Stimulated activated CD4-positive, alpha-beta T cell treated with anti-CD3 and anti-CD28 coated beads, Interleukin-1b, Interleukin-23, amount 100 ng/mL, for 1 hour (primary cell): ENCODE measurements at places on chromosomes 2 and 18.

DNA sequence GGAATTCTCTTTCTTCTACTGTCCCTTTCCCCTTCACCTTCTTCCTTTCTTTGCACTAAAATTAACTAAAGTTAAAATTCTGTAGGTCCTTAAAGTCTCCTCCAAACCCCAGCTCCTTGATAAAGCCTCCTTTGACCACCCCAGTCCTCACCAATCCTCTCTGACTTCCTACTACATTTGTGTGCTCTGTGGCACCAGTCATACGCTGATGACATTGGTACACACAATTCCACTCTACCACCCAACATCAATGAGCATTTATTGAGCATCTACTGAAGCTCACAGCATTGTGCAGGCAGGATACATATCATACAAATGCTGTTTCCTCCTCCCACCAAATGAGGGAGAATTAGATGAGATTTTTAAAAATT, 4.5 kb upstream of the SP5 start:
- DNase-seq: no peak

GRCh38 chr2:86338778-86339295, 1.4 kb upstream of the REEP1 start:
- DNase-seq: no peak

DNA sequence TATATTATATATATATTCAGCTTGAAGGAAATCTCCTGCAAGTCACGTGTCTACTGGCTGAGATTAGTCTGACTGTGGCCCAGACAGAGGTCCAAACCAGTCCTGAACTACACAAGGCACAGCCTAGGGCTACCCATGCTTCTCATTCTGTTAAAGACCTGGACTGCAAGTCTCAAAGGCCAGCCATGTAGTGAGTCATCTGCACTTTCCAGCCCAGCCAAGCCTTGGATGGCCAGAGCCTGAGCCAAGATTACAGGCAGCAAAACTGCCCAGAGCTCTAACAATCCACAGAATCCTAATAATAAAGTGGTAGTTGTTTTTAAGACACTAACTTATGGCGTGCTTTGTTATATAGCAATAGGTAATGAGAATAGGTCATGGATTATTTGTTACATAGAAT, 259.6 kb downstream of the SS18 start:
- no peak for DNase-seq

GRCh38 chr18:31070206-31070605, 27.7 kb upstream of the DSC3 start:
- DNase-seq: no peak

GRCh38 chr2:217880891-217881290, 121.9 kb downstream of the TNS1 start:
- DNase-seq: no peak

DNA sequence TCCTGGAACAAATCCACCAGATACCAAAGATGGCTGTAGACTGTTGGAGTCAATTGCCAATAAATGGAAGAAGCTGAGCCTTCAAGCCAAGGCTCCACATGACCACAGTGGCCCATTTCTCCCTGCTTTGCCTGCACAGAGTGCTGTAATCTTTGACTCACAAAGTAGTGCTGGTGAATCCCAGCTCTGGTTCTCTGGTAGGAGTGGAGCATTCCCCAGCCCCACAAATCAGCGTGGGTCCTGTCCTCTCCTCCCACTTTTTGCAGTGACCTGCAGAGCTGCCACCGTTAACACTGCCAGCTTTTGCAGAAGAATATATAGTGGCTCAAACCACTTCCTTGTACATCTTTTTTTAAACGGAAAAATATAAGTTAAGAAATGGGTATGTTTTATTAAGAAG, 93.9 kb downstream of the MGAT5 start:
- no peak for DNase-seq

GRCh38 chr2:65453916-65454315, 21.5 kb upstream of the SPRED2 start:
- no peak for DNase-seq

DNA sequence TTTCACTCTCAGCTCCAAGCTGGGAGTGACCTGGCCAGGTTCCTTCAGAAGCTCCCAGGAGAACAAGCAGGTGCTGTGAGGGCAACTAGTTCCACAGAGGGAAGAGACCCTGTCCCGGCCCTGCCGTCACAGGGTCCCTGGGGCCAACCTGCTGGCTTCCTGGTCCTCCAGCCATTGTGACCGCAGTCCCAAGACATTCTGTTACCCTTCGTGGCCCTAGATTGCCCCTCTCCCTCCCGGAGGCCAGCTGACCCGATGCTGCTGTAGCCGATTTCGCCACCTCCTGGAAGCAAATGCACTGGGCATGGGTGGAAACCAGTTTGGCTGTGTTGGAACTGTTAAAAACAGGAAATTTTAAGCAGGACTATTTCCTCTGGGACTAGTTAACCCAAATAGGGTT, 55.4 kb downstream of the EPAS1 start:
- no peak for DNase-seq

- no peak for DNase-seq
Measured at GRCh38 chr18:57270156-57270555, 82.2 kb upstream of the ST8SIA3 start.
